Keratinocyte (primary cell): ENCODE measurements at places on chromosomes 6 and 20. TPM values are rescaled to one million over a fixed set of nuclear protein-coding genes. Genes with fewer than 3 reads are reported as not detected.

NKAIN4 gene
- polyA plus RNA-seq = not detected in 3 replicates

CCN2 gene
- 41.4 to 108 TPM (median 78.2 TPM) in 3 replicates for polyA plus RNA-seq

FRS3 gene
- 2.0 to 2.5 TPM (median 2.0 TPM) in 3 replicates for polyA plus RNA-seq

HCRTR2 gene
- not detected in 3 replicates for polyA plus RNA-seq

DNA sequence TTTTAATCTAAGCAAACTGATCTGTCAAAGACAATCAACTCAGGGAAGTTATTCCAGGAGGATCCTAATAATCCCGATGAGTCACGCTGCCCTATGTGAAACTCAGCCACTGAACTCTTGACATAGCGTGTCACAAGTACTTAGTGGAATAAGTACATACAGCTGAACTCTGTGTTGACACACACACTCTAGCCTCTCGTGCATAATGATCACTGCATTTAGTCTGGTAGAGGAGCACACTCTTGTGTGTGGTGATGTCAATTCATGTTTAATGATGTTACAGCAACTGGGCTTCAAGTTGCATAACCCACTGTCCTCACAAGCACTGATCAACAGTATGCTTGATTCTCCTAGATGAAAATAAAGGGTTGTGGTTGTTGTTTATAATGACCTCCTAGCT, 148.3 kb downstream of the HACE1 start:
- no peak for DNase-seq
- no peaks in the 10 kb centered on the region for H3K27me3 ChIP-seq
- H3K27ac ChIP-seq = no peak overlapping the region
- no peaks in the 10 kb centered on the region for H3K36me3 ChIP-seq
- no peaks in the 10 kb centered on the region for H3K4me1 ChIP-seq

- DNase-seq = no peak
- peaks cover 1% of the 10 kb centered on the region for H3K36me3 ChIP-seq
- no peaks in the 10 kb centered on the region for H3K27me3 ChIP-seq
- H3K4me3 ChIP-seq = no peak overlapping the region
Observed at GRCh38 chr6:3017304-3017703, 17.6 kb downstream of the NQO2 start.

GRCh38 chr20:1841554-1842140, 53.6 kb upstream of the SIRPA start:
- H3K4me1 ChIP-seq = peaks cover 21% of the 10 kb centered on the region
- no peak for DNase-seq
- H3K4me3 ChIP-seq = no peak overlapping the region
- H3K27ac ChIP-seq = no peak overlapping the region
- H3K27me3 ChIP-seq = no peaks in the 10 kb centered on the region

DNA sequence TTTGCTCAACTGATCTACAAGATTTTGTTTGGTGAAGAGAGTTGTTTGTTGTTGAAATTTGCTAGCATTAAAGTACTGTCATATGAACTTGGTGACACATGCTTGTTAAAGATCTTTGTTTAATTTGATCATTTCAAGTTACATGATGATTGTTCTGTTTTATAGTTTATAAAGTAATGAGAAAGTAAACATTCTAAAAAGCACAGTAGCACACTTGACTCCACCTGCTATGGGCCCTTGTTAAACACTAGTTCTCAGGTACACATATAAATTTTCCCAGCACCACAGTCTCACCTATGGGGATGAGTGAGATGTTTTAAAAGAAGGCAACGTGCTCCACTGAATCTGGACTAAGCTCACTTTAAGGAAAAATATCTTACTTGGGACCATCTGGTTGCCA, 14.1 kb downstream of the MCHR2 start:
- H3K4me1 ChIP-seq = no peaks in the 10 kb centered on the region
- H3K4me3 ChIP-seq = no peak overlapping the region
- H3K27ac ChIP-seq = no peak overlapping the region
- no peaks in the 10 kb centered on the region for H3K36me3 ChIP-seq
- DNase-seq = no peak

DNA sequence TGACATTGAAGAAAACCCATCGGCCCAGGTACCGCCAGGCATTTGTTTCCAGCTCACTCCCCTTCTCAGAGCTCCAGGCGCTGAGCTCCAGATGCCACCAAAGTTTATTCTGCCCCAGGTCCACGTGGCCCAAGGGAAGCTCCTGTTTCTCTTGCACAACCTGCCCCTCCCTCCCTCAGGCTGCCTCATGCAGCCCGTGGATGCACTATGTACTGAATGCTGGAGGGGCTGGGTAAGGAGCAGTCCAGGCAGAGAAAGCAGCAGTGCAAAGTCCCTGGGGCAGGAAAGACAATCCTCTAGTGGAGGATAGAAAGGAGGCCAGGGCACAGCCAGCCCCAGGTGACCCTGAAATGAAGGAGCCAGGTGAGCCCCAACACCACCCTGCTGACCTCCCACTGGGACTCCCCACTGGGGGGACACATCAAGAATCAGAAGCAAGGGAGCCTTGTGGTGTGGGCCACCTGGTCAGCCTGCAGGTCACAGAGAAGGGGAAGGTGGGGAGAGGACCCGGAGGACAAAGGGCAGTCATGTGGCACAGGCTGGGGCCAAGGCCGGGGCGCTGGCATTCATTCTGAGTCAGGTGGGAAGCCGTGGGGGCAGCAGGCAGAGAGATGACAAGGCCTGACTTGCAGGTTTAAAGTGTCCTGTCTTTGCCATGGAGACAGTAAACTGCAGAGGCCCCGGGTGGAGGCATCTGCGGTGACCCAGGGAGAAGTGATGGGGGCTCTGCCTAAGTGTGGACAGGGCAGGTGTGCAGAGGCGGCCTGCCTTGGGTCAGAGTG, 230.1 kb downstream of the PREX1 start:
- no peak overlapping the region for H3K27ac ChIP-seq
- no peaks in the 10 kb centered on the region for H3K27me3 ChIP-seq
- no peaks in the 10 kb centered on the region for H3K4me1 ChIP-seq
- H3K36me3 ChIP-seq = no peaks in the 10 kb centered on the region

GRCh38 chr20:32980990-32981389, 23.2 kb downstream of the SUN5 start:
- H3K4me3 ChIP-seq = no peak overlapping the region
- H3K36me3 ChIP-seq = no peaks in the 10 kb centered on the region
- H3K27ac ChIP-seq = no peak overlapping the region
- DNase-seq = no peak
